Liver (tissue), 10 donors: ENCODE measurements at places on chromosomes 13 and 19.

- DNase-seq, result peak; percentile 43
These were observed at the start of gene TSHZ3 for GRCh38 chr19:31349160-31349881. Gene TSHZ3, minus strand, starts transcription at chr19:31349436. Its CDS starts 217 bp downstream, at chr19:31349219.

DNA sequence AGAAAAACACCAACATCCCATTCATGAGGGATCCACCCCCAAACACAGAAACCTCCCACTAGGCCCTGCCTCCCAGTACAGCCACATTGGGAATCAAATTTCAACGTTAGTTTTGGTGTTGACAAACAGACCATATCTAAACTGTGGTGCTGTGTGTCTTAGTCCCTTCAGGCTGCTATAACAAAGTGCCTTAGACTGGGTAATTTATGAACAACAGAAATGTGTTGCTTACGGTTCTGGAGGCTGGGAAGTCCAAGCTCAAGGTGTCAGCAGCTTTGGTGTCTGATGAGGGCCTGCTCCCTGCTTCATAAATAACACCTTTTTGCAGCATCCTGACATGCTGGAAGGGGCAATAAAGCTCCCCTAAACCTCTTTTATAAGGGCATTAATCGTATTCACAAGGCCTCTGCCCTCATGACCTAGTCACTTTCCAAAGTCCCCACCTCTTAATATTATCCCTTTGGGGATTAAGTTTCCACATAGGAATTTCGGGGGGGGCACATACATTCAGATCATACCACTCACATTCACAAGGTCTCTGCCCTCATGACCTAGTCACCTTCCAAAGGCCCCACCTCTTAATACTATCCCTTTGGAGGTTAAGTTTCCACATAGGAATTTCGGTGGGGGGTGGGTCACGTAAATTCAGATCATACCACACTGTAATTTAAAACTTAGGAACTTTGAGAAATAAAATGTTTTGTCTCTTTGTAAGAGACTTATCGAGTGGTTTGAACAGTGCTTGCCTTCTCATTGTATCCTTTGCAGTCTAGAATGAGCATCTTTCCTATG is 27.5 kb downstream of the ZNF507 start:
- no peak for DNase-seq

GRCh38 chr13:111304603-111305289 is 15.7 kb upstream of the TEX29 start:
- DNase-seq, result no peak

DNA sequence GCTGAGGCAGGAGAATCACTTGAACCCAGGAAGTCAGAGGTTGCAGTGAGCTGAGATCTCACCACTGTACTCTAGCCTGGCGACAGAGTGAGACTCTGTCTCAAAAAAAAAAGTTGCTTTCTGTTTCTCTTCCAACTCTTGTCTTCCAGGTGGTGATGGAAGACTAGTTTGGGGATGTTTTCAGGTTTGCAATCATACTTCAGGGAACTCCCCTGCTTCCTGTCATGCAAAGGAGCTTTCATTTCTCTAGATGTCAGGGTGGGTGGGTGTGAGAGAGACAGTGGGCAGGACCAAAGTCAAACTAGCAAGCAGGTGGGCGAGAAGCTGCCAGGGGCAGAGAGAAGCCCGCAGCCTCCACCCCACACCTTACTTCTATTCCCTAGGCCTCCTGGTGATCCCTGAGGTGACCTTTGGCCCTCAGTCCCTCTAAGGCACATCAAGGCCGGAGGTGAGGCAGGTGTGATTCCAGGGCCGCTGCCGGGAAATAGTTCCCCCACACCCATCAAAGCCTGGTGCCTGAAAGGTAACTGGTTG is 25.7 kb downstream of the CCNE1 start:
- DNase-seq, result no peak

DNA sequence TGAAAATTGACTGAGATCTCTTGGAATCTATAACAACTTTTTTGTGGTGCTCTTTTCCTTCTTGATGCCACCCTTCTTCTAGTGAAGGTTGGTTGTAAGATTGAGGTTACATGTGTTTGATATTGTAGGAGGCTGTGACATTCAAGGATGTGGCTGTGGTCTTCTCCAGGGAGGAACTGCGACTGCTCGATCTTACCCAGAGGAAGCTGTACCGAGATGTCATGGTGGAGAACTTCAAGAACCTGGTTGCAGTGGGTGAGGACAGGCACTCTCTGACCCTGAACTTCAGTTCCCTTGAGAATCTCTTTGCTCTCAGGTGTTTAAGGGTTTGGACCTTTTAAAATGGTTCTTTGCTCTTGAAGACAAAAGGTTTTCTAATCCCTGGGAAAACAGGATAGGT is 16.0 kb downstream of the ZNF227 start:
- DNase-seq, result no peak

GRCh38 chr19:10876459-10877240 is 5.3 kb downstream of the CARM1 start:
- no peak for DNase-seq

DNA sequence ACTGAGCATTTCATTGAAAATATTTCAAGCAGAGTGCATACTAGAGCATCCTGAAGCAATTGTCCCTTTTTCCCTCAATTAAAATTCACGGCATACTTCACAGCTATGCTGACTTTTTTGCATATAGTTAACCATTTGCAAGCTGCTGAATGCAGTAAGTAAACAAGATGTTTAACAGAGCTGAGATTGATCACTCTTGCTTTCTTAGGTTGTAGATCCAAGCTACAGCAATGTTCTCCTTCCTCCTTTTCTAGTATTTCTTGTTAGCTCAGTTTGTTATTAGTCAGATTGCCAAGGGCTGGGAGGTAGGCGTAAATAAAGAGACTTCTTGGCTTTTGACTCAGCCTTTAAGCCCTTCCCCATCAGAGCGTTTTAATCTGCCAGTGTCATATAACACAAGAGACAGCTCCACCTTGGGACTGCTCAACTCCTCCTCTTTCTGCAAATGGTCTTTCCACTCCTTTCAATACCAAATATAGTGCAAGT is at the start of gene SLITRK6:
TSS of gene SLITRK6 (minus strand) at position 323 of the 486 bp plus-strand sequence. CDS start 2,911 bp downstream, outside the sequence.
- no peak for DNase-seq

DNA sequence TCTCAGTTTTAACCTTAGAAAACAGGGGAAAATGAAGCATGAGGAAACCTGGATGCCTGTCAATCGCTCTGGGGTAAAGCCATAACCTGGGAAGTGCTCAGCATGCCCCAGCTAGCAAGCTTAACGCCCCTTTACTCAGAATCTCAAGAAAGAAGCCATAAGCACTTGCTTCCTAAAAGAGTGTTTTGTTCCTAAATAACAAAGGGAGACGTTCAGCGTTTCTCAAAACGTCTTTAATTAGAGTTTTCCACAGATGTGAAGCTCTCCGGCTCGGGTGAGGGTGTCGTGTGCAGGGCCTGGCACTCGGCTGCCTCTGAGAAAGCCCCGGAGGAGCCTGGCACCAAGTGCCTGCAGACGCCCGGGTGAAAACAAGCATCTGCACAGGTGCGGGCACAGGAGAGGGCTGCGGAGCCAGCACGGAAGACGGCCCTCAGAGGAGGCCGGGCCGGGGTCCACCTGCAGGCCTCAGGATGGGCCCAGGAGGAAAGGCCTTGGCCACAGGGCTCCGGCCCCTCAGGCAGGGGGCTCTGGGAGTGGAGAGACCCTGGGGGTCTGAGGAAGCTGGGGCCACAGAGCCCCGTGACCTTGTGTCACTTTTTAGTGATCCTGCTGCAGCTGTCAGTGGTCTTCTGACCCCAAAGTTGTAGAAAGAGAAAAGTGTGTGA is 6.2 kb downstream of the GAS6 start:
- no peak for DNase-seq

DNA sequence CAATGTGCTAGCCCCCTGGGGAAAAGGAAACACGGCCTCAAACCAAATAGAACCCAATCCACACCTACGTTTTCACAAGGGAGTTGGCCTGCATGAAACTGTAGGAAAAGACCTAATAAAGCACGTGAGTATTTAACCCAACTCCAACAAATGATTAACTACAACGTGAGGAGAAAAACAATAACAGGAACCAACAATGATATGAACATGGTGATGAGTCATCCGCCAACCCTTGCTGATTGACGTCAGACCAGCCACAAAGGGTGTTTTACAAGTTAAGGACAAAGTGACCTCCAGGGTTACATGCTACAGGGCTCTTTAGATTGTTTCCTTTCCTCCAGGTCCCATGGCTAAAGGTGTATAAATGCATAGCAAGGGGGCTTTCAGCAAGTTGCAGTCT is 460.5 kb downstream of the COG6 start:
- DNase-seq, result no peak

GRCh38 chr19:18437491-18438330 is at the start of gene ISYNA1:
Gene ISYNA1, minus strand, starts transcription at chr19:18438133. Its CDS starts 154 bp downstream, at chr19:18437979.
- peak; percentile 68 for DNase-seq

GRCh38 chr19:12806242-12807081 is at the start of gene RNASEH2A:
Gene RNASEH2A, plus strand, starts transcription at chr19:12806584. Its CDS starts 90 bp downstream, at chr19:12806674.
- DNase-seq, result peak; percentile 89
